ENCODE measurements at places on chromosomes 12 and 14.

DNA sequence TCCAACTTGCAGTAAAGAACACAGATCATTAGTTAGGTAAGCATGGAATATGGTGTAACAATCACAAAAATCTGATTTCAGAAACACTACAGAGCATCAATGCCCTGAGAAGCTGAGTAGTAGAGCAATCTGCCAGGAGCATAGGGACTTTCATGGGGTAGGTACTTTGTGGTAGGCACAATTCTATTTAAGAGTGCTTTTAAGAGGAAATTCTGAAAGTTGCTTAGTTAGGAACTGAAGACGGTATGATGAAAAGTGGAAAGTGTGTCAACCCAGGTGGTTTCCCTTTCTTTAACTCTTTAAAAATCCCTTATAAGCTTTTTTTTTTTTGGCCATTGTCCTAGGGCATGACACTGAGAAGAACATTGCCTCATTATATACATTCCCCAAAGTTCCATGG lies 535.7 kb upstream of the FBXO33 start:
- no peak for DNase-seq

DNA sequence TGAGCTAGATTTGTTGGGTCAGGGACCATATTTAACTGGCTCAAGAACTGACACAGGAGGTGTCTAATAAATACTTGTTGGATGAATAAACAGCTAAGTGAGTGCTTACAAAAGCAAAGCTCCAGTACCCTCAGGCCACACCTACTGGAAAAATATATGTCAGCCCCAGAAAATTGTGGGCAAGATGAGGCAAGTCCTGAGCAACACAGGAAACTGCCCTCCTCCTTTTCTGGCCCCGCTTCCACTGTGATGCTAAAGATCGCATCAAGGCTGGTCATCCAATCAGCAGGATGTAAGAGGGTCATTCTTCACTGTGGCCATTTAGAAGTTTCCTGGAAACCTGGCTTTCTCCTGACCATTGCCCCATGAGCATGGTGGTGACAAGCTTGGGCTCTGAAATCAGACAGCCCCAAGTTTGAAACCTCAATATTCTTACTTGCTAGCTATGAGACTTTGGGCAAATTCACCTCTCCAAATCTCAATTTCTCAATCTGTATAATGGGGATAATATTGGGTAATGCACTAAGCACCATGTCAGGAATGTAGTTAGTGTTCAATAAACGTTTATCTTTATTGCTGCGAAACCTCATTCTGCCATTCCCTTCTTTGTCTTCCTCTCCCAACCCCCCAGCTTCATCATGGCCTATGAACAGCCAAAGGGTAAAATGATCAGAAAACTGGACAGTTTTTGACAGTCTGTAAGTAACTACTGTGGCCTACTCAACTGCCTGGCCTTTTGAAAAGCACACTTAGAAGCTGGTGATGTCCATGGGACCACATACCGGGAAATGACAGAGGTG lies 139.3 kb upstream of the PZP start:
- DNase-seq: no peak

- DNase-seq: no peak
Measured at GRCh38 chr12:113911971-113912759, 54.0 kb downstream of the RBM19 start.

DNA sequence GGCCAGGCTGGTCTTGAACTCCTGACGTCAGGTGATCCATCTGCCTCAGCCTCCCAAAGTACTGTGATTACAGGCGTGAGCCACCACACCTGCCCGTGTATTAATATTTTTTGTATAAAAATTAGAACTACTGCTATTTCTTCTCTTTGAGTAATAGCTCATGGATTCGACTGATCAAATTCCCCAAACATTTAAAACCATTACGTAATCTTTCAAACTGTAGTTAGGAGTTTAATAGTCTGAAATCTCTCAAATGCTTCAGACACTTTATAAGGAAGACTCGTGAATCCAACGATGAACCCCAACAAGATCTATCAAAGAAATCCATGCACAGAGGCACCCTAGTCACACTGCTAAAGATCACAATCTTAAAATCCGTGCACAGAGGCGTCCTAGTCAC lies 16.1 kb downstream of the TECPR2 start:
- no peak for DNase-seq

Data from stimulated activated CD4-positive, alpha-beta T cell treated with anti-CD3 and anti-CD28 coated beads, TNF-alpha, amount 100 ng/mL, for 4 hours (primary cell).